ENCODE measurements at places on chromosomes 11 and 22.
A peak's percentile ranks its signal among the peaks of the same experiment; 100 is the strongest.

DNA sequence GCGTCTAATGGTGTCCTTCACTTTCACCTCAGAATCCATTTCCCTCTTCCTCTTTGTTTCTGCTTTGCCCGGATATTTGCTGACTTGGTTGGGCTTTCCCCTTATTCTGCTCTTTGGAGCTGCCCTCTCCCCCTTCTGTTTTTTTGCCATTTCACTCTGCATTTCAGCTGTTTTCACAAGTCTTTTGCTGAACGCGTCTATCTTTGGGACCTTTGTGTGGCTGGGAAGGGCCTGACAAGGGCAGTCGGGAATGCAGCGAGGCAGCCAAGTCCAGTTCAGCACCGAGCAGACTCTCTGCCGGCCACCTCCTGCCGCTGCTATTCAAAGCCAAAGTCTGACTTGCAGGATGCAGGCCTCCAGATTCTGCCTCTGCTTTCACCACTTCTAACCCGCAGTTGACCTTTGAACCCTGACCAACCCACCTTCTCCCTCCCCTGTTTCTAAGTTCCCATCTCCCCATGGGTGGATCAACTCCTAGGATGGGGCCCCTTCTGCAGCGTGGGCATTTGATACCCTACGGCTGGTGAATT, 38.2 kb downstream of the FEZ1 start:
- peak; percentile 75 for DNase-seq

GRCh38 chr11:70547821-70548670, 149.7 kb downstream of the CTTN start:
- no peak for DNase-seq

GRCh38 chr22:40294696-40295095, 51.6 kb upstream of the ADSL start:
- no peak for DNase-seq

DNA sequence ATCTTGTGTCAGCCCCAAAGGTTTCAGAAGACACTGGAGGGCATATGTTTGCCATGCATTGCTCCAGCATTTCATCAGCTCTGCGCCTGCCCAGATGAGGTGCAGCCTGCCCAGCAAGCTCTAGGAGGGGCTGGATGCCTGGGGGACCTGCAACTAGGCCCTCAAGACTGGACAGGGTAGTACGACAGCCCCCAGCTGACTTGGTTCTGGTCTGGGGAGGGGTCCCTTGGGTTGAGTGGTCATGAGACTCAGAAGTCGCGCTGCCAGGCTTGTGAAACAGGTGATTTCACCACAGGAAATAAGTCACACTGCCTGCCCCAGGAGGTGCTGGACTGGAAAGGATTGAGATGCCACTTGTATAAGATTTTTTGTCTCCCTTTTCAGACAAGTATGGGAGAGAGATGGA, 23.4 kb downstream of the TPBGL start:
- no peak for DNase-seq

DNA sequence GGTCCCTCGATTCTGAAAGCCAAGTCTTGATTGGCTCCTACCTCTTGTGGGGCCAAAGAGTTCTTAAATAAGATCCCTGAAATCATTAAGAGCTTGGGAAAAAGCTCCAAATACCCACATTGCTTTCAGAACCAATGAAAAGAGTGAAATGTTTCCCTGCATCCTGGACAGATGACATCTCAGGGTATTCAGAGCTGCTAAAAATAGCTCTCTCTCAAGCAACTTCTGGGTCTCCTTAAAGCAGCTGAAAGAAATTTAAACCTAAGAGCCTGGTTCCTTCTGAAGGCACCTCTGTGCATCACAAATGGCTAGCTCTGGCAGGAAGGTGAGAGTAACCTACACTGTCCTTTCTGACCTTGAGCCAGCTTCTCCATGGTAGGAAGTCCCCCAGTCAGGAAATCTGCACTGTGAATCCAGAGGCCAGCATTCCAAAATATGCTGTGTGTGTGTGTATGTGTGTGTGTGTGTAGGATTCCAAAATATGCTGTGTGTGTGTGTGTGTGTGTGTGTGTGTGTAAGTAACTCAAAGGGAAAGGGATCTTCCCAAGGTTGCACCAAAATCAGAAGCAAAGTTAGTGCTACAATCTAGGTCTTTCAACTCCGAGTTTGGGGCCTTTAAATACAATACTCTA, 50.1 kb downstream of the RELT start:
- DNase-seq, result no peak

DNA sequence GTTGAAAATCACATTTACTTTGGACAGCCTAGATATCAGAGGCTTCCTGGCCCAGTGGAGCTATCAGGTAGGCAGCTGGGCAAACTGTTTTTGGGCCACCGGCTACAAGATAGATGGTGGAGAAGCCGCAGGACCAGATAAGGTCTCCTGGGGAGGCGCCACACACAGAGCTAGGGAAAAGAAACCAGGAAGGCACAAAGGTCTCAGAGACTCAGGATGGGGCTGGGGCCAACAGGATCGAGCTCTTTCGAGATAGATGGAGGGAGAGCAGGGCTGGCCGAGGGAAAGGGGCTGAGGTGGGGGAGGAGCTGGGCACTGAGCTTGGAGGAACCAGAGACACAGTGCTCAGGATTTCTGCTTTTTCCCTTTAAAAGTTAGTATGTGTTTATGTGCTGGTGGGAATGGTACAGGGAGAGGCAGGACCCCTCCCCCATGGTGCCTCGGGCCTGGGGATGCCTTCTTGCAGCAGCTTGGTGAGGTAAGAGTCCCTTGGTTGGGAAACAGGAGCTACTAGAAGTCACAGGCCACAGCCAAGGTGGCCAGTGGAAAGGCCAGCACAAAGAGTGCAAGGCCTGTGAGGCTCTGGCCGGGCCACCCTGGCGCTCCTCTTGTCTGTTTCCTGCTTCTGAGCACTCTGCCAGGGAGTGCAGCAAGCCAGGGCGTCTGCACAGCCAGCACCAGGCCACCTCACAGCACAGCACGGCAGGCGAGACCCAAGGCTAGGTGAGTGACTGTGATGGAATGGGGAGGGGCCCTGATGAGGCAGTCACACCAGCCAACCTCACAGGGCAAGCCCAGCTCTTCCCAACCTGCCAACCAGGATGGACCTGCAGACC, 11.5 kb upstream of the NAP1L4 start:
- no peak for DNase-seq
